ENCODE measurements at places on chromosomes 4 and X.

DNA sequence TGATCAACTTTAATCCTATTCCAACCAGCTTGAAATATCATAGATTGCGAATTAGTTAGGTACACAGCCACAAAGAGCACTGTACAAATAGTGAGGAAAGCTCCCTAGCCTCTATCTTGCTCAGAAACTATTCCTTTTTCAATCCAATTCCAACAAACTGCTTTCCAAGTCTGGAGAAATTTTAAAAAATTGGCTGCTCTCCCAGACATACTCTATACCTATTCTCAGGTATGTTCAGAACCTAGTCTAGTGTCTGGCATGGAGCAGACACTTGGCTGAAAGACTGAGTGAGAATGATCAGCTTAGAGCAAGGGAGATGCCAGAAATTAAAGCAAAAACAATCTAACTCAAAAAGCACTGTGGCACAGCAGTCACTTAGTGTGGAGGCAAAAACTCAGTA lies 105.9 kb downstream of the SLC10A7 start:
- DNase-seq, result no peak

GRCh38 chr4:151901631-151902030 lies 140.8 kb upstream of the GATB start:
- no peak for DNase-seq

DNA sequence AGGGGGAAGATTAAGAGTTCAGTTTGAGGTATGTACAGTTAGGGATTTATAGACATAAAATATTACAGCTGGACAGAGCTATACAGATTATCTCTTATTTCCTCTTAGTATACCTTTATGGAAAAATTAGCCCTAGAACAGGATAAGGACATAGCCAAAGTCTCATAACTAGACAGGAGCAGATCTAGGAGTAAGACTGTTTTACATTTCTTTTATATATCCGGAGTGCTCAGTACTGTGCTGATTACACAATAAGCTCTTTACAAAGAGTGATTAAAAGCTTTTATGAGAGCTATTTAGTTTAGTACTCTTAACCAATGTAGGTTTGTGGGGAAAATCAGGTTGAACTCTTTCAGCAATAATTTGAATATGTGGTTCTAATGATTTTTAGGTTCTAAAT lies 105.8 kb downstream of the TBX22 start:
- DNase-seq, result no peak

- DNase-seq, result no peak
Measured at GRCh38 chr4:94852616-94853015, 94.9 kb downstream of the BMPR1B start.

DNA sequence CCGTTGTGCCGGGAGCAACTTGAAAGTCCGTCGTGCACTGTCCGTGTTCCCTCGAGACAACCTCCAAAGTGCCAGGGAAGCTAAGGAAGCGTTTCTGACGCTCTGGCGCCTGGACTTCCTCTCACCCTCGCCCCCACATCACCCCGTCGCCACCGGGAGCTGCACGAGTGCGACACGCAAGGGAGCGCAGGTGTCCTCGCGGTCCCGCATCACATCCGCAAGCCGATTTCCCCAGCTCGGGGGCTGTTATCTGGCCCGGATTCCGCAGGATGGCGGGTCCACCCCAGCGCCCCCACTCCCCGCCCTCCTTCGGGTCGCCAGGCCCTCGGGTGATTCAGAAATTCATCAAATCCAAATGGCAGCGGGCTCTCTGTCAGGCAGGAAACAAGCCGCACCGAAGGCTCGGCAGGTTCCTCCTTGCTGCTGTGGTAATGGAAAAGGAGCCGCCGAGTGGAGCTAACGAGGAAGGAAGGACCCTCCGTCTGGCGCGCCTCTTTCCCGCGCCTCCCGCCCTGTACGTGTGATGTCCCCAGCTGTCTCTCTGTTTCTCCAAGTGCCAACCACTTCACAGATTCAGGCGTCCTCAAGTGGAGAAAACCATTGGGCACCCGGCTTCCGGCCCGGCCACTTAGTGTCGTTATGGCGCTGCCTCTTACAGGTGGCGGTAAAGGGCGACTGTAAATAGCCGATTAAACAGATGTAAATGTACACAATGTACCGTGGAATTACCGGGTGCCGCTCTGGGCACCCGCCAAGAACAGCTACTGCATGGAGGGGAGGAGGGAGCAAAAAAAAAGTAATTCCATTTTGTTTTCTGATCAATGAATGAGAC lies 921 bp upstream of the SETD7 start:
- peak; percentile 61 for DNase-seq

DNA sequence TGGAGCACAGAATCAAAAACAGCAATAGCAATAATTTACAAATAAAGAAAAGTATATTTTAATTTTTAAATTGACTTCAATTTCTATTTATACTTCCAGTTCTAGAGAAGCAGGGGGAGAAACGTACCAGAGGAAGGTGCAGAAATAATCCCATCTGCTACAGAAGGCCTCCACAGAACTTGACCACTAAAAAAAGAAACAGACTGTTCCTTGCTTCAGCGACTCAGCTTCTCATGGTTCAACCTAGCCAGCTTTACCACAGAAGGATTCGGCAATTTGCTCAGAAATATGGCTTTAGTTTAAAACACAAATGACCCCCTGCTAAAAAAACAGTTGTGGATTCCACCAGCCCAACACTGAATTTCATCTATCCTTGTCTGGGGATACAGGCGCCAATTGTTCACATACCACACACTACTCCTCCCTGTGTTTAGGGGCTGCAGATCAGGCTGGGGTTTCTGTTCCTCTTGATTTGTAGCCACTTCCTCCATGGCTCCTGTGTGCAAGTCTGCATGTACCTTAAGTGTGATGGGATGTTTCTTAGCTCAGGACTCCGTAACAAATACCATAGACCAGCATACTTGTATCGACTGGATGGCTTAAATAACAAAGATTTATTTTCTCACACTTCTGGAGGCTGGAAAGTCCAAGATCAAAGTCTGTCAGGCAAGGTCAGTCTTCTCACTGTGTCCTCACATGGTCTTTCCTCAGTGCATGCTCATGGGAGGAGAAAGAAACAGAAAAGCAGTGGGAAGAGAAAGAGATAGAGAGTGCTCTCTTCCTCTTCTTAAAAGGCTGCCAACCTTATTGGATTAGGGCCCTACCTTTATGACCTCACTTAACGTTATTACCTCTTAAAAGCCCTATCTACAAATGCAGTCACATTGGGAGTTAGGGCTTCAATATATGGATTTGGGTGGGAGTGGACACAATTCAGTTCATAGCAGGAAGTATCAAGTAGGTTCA lies 79.1 kb downstream of the AMOT start:
- peak; percentile 72 for DNase-seq

GRCh38 chr4:142284402-142285221 lies 561.5 kb downstream of the INPP4B start:
- DNase-seq, result no peak

- no peak for DNase-seq
Measured at GRCh38 chrX:147890756-147891155, 21.0 kb upstream of the FMR1 start.

DNA sequence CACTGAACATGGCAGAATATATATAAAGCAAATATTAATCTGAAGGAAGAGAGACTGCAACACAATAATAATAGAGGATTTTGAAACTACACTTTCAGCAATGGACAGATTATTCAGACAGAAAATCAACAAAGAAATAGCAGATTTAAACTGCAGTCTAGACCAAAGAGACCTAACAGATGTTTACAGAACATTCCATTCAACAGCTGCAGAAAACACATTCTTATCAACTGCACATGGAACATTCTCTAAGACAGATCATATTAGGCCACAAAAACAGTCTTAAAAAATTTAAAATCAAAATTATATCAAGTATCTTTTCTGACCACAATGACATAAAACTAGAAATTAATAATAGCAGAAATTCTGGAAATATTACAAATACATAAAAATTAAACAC lies 27.1 kb downstream of the CENPE start:
- DNase-seq, result no peak

- no peak for DNase-seq
Measured at GRCh38 chr4:8212622-8213021, 13.5 kb downstream of the SH3TC1 start.

DNA sequence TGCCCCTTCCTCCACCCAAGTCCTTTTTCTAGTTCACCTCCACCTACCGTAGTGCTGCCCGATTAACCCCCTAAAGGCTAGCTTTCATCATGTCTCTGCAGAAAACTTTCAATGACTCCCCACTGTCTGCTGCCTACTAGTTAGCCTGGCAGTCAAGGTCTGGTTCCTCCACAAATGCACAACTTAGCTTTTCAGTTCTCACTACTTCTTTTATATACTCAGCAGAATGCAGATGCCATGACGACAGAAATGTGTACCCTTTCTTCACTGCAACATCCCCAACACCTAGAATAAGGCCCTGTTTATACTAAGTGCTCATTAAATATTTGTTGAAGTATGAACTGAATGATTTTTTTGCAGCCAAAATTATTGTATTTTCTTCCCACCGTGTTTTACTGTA lies 30.9 kb upstream of the RASGEF1B start:
- no peak for DNase-seq

DNA sequence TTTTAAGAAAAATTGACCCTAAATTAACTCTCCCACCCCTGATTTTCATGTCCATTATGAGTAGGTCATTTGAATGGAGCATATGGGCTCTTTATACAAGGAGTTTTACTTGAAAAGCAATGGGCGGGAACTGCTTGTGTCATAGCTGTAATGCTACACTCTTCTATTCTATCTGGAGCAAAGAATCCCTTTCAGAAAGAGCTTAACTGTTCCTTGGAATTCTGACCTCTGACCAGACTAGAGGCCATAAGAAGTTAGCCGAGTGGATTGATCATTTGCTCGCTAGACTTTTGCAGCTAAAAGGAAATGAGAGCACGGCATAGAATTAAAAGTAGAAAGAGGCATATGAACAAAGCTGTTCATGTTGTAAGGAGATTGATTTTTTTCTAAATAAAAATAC lies 79.1 kb downstream of the DOCK11 start:
- no peak for DNase-seq

- DNase-seq, result no peak
Measured at GRCh38 chr4:86614865-86615264, 20.8 kb downstream of the PTPN13 start.

DNA sequence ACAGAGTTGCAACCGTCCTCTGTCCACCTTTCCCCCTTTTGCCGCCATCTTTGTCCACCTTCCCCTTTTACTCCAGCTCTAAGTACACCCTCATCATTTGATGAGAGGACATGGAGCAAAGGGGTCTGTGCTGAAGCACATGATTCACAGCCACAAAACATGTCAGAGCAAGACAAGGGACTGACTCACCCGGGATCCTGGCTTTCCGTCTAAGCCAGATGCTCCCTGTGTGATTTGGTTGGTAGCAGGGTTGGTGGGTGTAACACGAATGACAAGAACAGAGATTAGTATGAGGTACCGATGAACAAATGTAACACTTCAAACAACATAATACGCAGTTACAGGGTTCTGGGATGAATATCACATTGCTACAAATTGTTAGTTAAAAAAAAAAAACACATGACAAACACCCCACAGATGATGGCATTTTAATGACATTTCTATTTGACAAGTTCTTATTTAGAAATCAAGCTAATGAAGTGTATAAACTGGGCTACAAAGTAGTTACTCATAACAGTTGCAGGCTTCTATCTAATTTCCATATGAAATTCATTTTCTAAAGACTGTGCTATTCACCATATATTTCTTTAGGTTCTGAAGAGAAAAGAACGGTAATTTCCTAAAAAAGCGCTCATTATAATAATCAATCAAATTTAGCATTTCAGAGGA lies 71.4 kb upstream of the ETNPPL start:
- no peak for DNase-seq

- DNase-seq, result no peak
Measured at GRCh38 chr4:123449362-123449761, 52.8 kb downstream of the SPRY1 start.

GRCh38 chr4:891747-892146 lies 40.4 kb downstream of the GAK start:
- no peak for DNase-seq

DNA sequence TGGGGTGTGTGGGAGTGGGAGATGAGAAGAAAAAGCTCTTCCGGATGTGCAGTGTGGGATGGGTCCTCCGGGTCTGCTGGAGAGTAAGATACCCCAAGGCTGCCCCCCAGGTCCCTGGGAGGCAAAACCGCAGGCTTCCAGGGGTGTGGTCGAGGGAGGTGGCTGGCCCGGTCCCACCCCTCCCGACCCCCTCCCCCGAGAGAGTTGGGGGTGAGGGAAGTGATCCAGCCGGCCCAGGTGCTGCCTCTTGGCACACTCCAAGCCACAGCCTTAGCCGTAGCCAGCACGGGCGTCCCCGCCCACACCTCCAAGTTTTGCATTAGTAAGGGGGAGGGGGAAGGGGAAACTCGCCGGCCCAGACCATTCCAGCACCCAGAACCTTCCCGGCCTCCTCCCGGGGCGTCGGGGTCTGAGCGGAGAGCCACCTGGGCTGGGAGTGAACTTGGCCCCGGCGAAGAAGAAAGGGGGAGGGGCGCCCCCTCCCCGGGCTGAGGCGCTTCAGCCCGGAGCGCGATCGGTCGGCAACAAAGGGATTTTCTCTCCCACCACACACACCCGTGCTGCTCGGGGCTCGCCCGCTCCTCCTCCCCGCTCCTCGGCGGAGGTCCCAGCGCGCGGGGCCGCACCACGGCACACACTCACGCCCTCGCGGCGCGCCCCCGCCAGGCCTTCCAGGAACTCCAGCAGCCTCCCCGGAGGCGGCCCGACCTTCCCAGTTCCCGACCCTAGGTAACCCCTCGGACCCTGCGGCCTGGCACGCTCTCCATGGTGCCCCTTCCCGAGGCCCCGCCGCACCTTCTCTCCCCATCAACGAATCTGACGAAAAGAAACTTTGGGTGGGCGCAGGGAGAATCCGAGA lies 14.4 kb downstream of the BCOR start:
- no peak for DNase-seq

GRCh38 chr4:41632481-41633073 lies 94.6 kb downstream of the LIMCH1 start:
- no peak for DNase-seq

- DNase-seq, result no peak
Measured at GRCh38 chr4:117481742-117482141, 396.4 kb upstream of the TRAM1L1 start.

DNA sequence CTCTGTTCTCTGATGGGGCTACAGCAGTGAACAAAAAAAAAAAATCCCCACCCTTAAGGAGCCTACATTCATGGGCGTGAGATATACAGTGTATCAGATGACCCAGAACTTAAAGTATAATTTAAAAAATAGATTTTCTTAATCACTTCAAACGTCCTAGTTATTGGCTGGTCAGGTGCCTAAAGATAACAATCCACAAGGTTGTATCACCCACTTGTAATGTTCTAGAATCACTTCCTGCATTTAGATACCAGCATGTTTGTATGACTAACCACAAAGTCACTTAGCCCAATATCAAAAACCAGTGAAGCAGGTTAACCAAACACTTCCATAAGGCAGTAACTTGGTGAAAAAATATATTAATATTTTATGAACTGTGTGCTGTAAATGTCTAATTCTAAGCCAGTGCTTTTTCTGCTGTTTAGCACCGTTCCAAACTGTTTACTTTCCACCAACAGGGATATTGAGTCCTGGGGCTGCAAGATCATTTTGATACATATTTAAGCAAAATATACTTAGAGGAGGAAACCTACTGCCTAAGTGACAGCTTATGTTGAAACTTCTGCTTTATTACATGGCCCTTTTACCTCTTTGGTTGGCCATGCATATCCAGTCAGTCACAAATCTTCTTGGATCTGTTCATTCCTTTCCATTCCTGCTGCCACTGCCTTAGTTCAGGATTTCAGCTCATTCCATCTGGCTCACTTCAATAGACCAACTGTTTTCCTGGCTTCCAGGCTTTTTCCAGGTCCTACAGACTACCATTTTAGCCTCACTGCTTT lies 43.3 kb downstream of the CD40LG start:
- DNase-seq, result no peak

- no peak for DNase-seq
Measured at GRCh38 chr4:57424232-57424897, 314.2 kb upstream of the IGFBP7 start.
